ENCODE measurements at places on chromosomes 5 and 9.

DNA sequence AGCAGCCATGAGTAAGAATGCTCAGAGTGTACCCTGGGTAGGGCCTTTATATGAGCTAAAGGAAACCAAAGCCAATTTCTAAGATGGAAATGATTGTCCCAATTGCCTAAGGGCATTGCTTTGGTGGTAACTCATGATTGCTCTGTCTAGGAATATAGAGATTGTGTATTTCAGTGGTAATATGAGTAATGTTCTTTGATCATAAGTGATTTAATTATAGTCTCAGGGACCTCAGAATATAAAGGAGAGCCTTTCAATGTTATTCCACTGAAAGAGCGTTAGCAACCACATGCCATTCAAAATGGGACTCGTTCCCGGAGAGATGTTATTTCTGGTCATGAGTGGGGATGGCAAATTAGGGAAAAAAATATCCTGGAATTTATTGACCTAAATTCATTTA lies 340.5 kb downstream of the ARHGEF28 start:
- no peak overlapping the region for H3K27ac ChIP-seq
- H3K4me1 ChIP-seq: no peaks in the 10 kb centered on the region
- no peak overlapping the region for H3K4me3 ChIP-seq
- DNase-seq: no peak
- H3K36me3 ChIP-seq: no peaks in the 10 kb centered on the region

DNA sequence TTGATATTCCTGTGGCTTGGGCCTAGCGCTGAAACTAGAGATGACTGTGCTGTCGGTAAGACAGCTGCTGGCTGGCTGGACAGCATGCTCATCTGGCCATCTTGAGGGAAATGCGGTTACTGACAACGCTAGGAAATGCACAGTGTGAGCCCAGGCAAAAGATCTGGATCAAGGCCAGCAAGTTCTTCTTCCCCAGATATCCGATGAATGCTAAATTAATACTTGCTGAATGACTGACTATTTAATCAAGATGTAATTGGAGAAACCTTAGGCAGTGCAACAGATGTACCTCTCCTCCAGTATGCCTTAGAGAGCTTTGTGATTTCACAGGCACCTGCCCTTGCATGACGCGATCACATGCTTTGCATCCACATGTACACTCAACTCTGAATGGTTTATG lies 659.1 kb downstream of the EFNA5 start:
- no peaks in the 10 kb centered on the region for H3K4me1 ChIP-seq
- no peaks in the 10 kb centered on the region for H3K27me3 ChIP-seq
- DNase-seq: no peak
- H3K4me3 ChIP-seq: no peak overlapping the region
- no peak overlapping the region for H3K27ac ChIP-seq

- H3K4me1 ChIP-seq: no peaks in the 10 kb centered on the region
- H3K36me3 ChIP-seq: no peaks in the 10 kb centered on the region
- DNase-seq: no peak
- peaks cover 18% of the 10 kb centered on the region for H3K27me3 ChIP-seq
These were observed 51.0 kb downstream of the FGF18 start for GRCh38 chr5:171470420-171470819.

- H3K36me3 ChIP-seq: peaks cover 3% of the 10 kb centered on the region
- DNase-seq: no peak
- no peak overlapping the region for H3K27ac ChIP-seq
- no peaks in the 10 kb centered on the region for H3K27me3 ChIP-seq
- H3K4me3 ChIP-seq: no peak overlapping the region
- no peaks in the 10 kb centered on the region for H3K4me1 ChIP-seq
These were observed 42.4 kb downstream of the LRSAM1 start for GRCh38 chr9:127493592-127494303.

GRCh38 chr5:67431191-67431590 lies 234.6 kb upstream of the CD180 start:
- no peak overlapping the region for H3K4me3 ChIP-seq
- no peaks in the 10 kb centered on the region for H3K36me3 ChIP-seq
- H3K4me1 ChIP-seq: peaks cover 2% of the 10 kb centered on the region
- no peak overlapping the region for H3K27ac ChIP-seq
- H3K27me3 ChIP-seq: peaks cover 4% of the 10 kb centered on the region

- peak; percentile 76 for DNase-seq
- H3K27me3 ChIP-seq: peaks cover 9% of the 10 kb centered on the region
- H3K36me3 ChIP-seq: peaks cover 5% of the 10 kb centered on the region
- peak within 1 kb of the TSS; percentile 99 for H3K4me3 ChIP-seq
- peak within 1 kb of the TSS; percentile 97 for H3K27ac ChIP-seq
- H3K4me1 ChIP-seq: peaks cover 30% of the 10 kb centered on the region
These were observed at the start of gene ZNF169 for GRCh38 chr9:94259077-94259862. TSS of gene ZNF169 (plus strand) at chr9:94259298. CDS start at chr9:94278813, 19,515 bp downstream.

GRCh38 chr5:37751227-37751626 lies 88.6 kb downstream of the GDNF start:
- no peak overlapping the region for H3K27ac ChIP-seq
- H3K27me3 ChIP-seq: no peaks in the 10 kb centered on the region
- no peak for DNase-seq
- peaks cover 2% of the 10 kb centered on the region for H3K36me3 ChIP-seq
